SW 1271 (cell line): ENCODE measurements at places on chromosomes 16 and 17.

GRCh38 chr16:28063591-28064061 is at the start of gene GSG1L:
Gene GSG1L, minus strand, starts transcription at chr16:28063714. Its CDS starts 290 bp downstream, at chr16:28063424.
- peak; percentile 17 for DNase-seq

- DNase-seq: no peak
These were observed 9.6 kb downstream of the SLC7A6 start for GRCh38 chr16:68273896-68274295.

GRCh38 chr16:88977812-88978607 is 1.0 kb upstream of the CBFA2T3 start:
- no peak for DNase-seq

GRCh38 chr16:26567356-26567755 is 499.4 kb upstream of the C16orf82 start:
- DNase-seq: no peak

DNA sequence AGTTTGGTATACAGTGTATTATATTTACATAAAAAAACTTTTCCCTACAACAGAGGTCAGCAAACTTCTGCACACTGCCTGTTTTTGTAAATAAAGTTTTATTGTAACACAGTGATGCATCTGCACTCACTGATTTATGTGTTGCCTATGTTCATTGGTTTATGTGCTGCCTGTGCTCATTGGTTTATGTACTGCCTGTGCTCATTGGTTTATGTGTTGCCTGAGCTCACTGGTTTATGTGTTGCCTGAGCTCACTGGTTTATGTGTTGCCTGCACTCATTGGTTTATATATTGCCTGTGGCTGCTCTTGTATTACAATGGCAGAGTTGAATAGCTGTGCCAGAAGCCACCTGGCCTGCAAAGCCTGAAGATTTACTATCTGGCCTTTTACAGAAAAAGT is 81.6 kb downstream of the MYH11 start:
- DNase-seq: no peak

- no peak for DNase-seq
These were observed 36.9 kb downstream of the CMTM3 start for GRCh38 chr16:66641387-66641786.

GRCh38 chr16:56985962-56986360 is 3.4 kb upstream of the NLRC5 start:
- DNase-seq: no peak

DNA sequence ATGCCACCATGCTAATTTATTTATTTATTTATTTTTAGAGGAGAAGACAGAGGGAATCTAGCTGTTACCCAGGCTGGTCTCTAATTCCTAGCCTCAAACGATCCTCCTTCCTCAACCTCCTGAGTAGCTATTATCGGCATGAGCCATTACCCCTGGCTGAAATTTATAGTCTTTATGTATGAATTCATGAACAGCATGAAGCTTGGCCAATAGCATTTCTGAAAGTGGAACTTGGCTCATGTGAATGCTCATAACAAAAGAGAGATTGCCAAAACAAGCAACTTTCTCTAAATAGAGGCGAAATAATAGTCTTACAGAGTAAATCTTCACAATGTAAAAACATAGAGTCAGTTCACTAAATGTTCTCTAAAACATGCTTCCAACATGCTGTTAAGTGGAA is 30.1 kb upstream of the SMURF2 start:
- no peak for DNase-seq

- DNase-seq: no peak
These were observed 747.1 kb downstream of the CDH8 start for GRCh38 chr16:61289141-61289540.

- no peak for DNase-seq
These were observed 23.1 kb upstream of the MMD start for GRCh38 chr17:55444471-55445441.

GRCh38 chr16:88941913-88942909 is 34.8 kb downstream of the CBFA2T3 start:
- no peak for DNase-seq

GRCh38 chr16:90018297-90018651 is 982 bp downstream of the DBNDD1 start:
- DNase-seq: no peak

- no peak for DNase-seq
These were observed 13.5 kb downstream of the SCO1 start for GRCh38 chr17:10683853-10684252.
